ENCODE measurements at places on chromosomes 2 and 18.

GRCh38 chr2:144937910-144938709 lies 418.2 kb upstream of the ZEB2 start:
- DNase-seq, result no peak

GRCh38 chr2:233389601-233390125 lies 35.4 kb downstream of the DGKD start:
- no peak for DNase-seq

DNA sequence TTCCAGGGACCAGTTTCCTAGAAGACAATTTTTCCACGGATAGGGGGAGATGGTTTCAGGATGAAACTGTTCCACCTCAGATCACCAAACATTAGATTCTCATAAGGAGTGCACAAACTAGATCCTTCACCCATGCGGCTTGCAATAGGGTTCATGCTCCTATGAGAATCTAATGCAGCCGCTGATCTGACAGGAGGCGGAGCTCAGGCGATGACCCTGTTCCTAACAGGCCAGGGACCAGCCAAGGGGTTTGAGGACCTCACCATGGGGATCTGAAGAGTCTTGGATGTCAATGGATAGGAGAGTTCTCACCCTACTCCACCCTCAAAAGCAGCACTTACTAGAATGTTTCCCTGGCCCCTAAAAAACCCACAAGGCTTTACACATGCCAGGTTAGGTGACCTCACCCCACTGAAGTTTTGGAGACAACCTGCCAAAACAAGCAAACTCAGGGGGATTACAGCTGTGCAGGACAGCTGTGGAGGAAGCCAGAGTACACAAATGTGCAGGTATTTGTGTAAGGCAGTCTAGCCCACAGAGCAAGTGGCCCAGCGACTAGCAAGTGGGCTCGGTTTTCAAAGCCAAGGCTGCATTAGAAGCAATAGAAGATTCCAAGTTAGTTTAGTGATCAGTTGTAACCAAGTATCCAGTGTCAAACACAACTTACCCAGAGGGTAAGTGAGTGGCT lies 3.9 kb downstream of the EVA1A start:
- no peak for DNase-seq

- no peak for DNase-seq
Observed at GRCh38 chr2:20597860-20598183, 53.1 kb downstream of the HS1BP3 start.

GRCh38 chr2:28326881-28327505 lies 65.7 kb upstream of the FOSL2 start:
- DNase-seq, result no peak

DNA sequence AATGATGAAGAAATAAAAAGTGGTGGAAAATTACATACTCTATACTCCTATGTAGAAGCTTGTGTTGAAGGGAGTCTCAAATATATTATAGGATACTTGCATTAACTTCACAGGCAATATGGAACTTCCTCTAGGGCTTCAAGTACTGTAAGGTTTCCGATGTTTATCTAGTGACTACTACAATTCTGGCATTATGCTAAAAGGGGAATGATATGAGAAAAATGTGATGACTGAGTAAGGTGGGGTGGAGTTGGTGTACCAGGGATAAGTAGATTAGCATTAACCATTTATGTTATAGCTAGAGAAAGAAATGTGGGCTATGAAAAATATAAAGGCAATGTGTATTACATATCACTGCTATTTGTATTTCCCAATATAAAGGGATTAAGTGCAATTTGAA lies 229.5 kb downstream of the DCC start:
- no peak for DNase-seq

GRCh38 chr2:167816874-167817290 lies 430.5 kb downstream of the STK39 start:
- no peak for DNase-seq

DNA sequence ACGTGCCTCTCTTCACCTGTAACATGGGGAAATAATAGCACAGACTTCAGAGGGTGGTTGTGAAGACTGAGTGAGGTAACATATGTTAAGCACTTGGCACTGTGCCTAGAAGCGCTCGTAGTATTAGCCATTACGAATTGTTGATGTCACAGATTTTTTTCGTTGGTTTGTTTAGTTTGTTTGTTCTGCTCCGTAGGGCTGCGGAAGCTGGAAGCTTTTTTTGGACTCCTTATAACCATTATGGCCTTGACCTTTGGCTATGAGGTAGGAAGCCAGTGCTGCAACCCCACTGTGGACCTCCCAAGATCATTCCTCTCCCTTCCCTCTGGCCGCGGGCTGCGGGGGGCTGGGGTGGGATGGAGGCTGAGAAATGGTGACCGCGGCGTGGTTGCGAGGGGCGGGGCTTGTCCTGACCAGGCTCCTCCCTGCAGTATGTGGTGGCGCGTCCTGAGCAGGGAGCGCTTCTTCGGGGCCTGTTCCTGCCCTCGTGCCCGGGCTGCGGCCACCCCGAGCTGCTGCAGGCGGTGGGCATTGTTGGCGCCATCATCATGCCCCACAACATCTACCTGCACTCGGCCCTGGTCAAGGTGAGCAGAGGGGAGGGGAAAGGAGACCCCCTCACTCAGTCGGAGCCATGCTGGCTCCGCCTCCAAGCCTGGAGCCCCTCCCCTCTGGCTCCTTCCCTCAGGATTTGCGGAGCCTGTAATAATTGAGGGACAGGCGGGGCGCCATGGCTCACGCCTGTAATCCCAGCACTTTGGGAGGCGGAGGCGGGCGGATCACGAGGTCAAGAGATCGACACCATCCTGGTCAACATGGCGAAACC lies 5.5 kb downstream of the SLC11A1 start:
- no peak for DNase-seq

GRCh38 chr2:164257742-164258141 lies 363.5 kb downstream of the GRB14 start:
- no peak for DNase-seq

GRCh38 chr2:178101321-178102079 lies 10.7 kb upstream of the RBM45 start:
- DNase-seq, result no peak

DNA sequence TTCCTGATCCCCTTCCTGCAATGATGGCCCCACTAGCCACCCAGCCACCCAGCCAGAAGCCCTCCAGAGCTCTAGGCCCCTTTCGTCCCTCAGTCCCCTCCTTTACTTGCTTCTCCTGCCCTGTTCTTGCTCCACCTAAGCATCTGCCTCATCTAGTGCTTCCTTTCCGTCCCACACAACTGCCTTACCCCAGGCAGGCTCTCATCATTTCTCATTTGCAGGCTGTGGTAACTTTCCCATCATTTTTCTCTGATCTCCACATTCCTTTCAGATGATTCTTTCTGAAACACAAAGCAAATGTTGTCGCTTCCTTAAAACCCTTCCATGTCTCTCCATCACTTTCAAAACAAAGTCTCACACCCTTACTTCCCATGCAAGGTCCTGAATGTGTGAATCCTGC lies 459.8 kb downstream of the METTL4 start:
- no peak for DNase-seq

- DNase-seq, result no peak
Observed at GRCh38 chr2:128644156-128644555, 325.5 kb upstream of the HS6ST1 start.

- no peak for DNase-seq
Observed at GRCh38 chr2:85797921-85798320, 44.1 kb downstream of the ATOH8 start.

DNA sequence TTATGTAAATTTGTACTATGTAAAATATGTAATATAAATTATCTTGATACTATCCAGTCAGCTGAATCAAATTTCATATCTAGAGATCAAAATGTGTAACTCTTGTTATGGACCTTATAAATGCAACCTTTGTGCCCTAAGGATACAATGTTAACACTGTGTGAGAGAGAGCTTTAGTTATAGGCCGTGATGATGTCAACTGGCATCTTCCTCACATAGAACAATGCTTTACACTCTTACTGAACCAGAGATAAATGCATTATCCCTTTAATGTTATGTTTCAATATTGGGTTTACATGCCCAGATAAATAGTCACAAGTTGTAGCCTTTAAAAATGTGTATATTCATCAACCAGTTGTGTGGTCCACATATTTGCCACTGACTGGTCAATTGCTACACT lies 115.1 kb downstream of the KCNJ3 start:
- no peak for DNase-seq

DNA sequence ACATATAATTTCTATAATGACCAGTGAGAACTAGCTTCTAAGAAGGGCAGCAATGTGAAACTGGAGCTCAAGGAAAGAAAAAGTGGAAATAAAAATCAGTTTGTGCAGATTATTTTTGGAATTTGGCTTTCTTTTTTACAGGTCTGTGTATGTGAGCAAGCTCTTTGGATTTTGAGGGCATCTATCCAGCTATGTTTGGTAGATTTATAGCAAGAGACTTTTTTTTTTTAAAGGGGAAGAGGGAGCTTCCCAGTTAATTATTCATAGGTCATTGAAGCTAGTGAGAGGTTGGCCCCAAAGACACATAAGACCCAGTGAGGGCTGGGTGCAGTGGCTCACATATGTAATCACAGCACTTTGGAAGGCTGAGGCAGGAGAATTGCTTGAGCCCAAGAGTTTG lies 24.0 kb upstream of the COLEC12 start:
- DNase-seq, result no peak

DNA sequence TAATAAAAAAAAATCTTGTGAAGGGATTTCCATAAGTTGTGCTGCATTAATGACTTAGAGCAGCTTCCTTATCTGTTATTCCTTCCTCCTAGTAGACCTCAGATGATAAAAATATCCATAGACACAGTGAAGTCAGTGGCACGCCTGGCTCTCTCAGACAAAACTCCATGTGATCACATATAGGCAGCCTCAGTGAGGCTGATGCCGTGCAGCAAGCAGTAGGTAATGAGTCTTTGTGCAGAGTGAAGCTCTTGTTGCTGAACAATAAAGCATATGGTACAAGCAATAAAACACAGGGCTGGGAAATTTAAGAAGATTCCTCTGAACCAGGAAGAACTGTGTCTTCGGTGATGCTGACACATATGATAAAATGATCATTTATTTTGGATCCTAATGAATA lies 102.7 kb downstream of the CSRNP3 start:
- DNase-seq, result no peak

GRCh38 chr18:51361130-51361860 lies 163.8 kb upstream of the MEX3C start:
- no peak for DNase-seq

DNA sequence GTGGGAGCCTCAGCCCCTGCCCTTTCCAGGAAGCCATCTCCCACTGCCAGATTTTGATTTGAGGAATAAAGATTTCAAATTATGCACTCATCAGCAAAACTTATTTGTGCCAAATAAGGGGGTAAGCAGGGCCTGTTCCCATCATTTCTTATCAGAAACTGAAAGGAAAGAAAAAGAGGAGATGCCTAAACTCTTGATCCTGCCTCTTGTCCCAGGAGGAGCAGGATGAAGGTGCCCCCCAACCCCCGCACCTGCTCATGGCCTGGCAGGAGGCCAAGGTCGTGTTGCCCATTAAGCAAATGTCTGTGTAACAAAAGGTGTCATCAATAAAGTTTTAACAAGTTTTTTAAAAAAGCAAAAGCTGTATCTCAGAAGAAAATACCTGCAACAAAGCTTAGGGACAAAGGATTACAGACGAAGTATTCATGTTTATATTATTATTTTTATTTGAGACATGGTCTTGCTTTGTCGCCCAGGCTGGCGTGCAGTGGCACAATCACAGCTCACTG lies 80.0 kb downstream of the INPP5D start:
- no peak for DNase-seq

GRCh38 chr2:233448220-233448559 lies 93.9 kb downstream of the DGKD start:
- DNase-seq, result no peak

DNA sequence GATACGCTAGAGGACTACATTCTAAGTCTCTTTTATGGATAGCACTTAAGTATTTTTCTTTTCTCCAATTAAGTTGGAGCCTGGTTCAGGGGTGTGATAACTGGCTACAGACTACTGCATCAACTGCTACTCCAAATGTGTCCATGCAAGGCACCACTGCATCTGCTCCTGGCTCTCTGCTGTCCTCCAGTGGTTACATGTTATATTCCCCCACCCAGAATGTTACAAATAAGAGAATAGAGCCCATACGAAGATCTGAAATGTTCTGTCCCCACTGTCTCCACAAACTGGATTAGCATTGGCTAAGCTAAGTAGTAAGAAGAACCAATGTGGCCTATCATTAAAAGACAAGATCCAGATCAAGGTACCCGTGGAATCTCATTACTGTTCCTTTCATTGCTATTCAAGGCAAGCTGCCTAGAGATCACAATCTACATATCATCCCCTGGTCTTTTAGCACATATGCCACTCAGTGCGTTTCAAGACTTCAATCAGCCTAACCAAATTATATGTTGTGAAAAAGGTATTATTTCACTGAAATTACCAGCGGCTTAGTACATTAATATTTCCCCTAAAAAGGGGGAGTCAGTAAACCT lies 308.3 kb upstream of the SLC8A1 start:
- no peak for DNase-seq

DNA sequence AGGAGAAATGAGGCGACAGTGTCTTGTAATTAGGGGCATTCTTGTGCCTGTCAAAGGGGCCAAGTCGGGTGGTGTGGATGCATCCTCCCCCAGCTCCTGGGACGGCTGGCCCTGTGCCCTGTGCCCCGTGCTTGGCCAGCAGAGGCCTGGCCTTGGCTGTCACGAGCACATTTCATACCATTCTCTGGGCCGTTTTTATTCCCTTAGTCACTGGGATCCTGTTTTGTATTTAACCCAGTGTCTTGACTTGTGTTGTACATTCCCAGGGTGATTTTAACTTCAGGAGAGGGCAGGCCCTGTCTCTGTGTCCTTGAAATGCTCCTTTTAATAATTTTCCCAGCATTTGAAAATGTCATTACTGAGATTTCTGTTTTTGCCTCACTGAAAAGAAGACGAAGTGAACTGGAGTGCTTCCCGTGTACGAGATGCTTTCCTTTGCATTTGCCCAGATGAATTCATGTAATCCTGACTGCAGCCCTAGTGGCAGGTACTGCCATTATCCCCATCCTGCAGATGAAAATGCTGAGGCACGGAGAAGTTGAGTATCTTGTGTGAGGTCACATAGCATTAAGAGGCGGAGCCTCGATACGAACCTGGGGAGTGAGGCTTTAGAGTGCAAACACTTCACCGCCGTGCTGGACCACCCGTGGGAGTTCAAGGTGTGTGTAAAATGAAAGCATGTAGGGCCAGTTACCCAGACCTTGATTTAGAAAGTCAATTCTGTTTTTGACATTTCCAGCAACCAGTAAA lies 57.0 kb downstream of the SH3RF3 start:
- no peak for DNase-seq

GRCh38 chr2:233367586-233367985 lies 13.3 kb downstream of the DGKD start:
- no peak for DNase-seq

Data from GM12891 (cell line).